Left renal pelvis (tissue), 4 donors: ENCODE measurements at places on chromosomes 7 and 10.
A peak's percentile ranks its signal among the peaks of the same experiment; 100 is the strongest.

DNA sequence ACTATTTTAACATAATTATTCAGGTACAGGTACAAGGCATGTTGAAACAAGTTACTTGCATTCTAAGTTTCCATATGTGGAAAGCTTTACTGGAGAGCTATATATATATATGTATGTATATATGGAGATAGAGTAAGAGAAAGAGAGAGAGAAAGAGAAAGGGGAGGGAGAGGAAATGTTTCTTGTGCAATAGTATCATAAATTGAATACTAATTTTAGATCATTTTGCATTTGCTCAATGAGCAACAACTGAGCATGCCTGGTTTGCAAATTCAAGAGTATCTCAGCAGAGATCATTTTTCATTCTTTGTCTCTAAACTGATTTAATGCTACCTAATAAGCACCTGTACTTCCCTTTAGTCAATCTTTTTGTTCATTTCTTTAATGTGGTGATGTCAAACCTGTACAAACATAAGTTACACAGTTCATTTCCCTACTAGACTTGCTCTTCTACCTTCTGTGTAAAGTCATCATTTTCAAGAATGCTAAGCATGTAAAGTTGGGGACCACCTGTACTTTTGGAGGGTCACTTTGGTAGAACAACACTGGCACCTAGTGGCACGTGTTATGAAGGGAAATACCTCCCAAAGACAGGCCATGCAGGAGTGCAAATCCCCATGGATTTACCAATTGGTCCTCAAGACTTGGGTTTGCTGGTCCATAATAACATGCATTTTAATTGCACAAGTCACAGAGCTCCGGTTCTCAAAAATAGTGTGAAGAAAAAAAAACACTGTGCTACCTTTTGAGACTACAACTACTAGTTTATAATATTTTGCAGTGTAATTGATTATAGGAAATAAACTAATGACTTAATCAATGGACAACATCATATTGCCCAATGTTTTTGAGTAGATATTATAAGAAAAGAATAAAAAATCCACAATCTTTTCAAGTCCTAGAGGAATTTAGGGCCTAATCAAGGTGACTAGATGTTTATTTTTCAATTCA is 431.2 kb upstream of the IGFBP3 start:
- peak; percentile 45 for DNase-seq

DNA sequence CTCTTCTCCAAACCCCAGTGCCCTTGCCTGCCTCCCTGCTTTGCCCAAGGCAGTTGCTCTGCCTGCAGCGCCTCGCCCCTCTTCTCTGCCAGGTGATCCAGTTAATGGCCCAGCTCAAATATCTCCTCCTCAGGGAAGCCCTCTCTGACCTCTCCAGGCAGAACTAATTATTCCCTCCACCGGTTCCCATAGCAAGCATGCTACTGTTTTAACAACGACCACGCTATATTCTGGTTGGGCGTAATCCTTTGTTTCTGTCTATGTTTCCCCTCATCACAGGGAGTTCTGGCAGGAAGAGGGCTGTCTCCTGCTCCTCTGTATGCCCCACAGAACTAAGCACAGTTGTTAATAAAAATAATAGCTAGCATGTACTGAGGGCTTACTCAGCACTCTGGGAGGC is 36.8 kb upstream of the R3HCC1L start:
- DNase-seq = peak; percentile 29

- no peak for DNase-seq
Observed at GRCh38 chr10:67807855-67808456, 30.0 kb downstream of the DNAJC12 start.

DNA sequence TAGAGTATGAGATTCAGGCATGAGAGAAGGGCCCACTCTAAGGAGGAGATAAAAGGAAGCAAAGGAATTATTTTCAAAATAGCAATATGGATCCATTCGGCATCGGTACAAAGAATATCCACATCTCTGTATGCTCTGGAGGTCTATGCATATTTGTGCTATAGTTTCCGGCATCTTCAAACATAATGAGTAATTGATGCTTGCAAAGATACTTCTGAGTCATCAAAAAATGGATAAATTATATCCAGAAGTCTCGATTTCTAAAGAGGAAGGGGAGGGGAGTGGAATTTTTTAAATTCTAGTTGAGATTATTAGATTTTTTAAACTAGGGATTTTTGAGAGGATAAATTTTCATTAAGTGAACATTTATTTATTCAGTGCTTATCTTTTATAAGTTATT is 72.9 kb upstream of the KIAA1217 start:
- no peak for DNase-seq

- DNase-seq = peak; percentile 64
Observed at GRCh38 chr7:95509199-95509598, 23.5 kb downstream of the ASB4 start.

GRCh38 chr7:106225856-106226255 is 58.9 kb downstream of the NAMPT start:
- DNase-seq = no peak

GRCh38 chr7:50657912-50658311 is 92.7 kb upstream of the DDC start:
- no peak for DNase-seq

- no peak for DNase-seq
Observed at GRCh38 chr10:117457071-117457810, 82.0 kb upstream of the PDZD8 start.

DNA sequence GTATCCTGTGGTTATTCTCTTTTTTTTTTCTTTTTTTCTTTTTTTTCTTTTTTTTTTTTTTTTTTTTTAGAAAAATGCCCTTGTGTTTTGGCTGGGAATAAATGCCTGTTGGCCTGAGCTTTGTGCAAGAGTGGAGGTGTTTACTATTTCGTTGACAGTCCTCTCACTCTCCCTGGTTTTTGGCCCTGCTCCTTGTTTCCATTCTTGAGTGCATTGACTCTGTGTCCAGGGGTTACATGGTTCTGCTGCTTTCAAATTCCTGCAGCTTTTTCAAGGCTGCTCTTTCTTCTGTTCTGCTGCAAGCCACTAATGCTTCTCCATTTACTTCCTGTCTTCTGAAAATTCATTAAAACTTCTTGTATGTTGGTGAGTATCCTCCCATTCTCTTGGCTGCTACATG is 59.7 kb upstream of the TBX20 start:
- DNase-seq = no peak

DNA sequence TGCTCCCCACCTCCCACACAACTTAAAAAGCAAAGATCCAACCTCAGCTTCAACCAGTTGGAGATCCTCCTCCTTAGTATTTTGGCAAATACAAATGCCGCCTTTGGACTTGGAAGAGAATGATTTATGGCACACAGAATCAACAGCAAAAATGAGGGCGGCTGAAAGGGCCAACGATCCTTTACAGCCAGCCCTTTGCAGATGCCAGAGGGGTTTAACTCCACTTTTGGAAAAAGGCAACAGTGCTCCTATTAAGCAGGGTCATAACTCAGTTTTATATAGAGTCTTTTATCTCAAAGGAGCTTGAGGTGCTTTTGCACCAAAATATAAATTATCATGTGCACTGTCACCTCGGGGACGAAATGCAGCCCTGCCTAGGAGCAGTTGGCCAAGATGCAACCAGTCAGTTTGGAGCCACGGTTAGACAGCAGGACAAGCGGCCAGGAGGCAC is 56.7 kb upstream of the JCAD start:
- DNase-seq = no peak

GRCh38 chr10:2900530-2900929 is 166.8 kb upstream of the PFKP start:
- no peak for DNase-seq

DNA sequence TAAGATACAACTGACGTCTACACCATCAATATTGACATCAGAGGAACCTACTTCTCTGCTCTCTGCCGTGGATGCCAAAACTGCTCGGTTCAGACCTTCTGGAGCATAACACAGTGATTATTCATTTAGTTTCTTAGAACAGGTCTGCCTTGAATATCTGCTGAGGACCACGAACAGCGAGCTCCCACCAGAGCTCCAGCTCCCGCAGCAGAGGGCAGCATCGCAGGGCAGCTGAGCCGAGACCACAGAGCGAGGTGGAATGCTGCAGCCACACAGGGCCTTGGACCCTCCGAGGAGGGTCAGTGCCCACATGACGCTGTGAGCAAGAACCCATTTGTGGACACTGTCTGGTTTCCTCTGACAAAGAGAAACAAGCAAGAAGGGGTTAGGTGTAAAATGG is 6.8 kb downstream of the VIPR2 start:
- DNase-seq = no peak

DNA sequence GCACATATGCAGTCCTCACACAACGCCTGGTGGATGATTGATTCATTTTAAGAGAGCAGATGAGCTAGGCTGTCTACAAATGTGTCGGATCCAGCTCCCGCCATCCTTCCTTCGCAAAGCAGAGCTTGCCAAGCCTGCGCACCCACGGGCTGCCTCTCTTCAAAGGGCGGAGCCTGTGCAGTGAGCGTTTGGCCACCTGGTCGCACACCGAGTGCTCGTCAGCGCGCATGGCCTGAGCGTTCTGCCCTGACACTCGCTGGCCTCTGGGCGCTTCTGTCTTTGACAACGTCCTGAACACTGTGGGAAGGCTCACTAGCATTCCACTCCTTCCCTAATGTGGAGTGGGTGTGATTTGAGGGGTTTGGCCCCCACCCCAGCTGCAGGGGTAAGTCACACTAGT is 47.1 kb upstream of the TMEM72 start:
- no peak for DNase-seq

DNA sequence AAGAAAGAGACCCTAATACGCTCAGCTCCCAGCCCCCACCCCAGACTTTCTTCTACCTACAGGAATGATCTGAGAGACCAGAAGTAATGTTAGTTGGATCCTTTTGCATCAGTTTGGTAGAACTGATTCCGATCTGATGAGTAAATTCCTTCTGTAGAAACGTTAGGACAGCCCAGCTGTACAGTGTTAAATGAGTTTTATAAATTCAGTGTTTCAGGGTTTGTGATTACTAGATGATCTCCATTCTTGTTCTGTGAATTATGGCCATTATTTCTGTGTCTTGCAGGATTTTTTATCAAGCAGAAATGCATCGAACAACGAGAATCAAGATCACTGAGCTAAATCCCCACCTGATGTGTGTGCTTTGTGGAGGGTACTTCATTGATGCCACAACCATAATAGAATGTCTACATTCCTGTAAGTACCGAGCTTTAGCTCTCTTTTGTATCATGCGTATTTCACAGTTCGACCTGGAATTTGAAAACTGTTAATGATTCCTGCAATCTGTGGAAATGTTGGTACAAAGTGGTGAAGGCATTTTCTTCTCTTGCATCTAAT is 5.3 kb downstream of the BMI1 start:
- DNase-seq = no peak

- DNase-seq = no peak
Observed at GRCh38 chr7:4645246-4645645, 36.8 kb upstream of the FOXK1 start.

DNA sequence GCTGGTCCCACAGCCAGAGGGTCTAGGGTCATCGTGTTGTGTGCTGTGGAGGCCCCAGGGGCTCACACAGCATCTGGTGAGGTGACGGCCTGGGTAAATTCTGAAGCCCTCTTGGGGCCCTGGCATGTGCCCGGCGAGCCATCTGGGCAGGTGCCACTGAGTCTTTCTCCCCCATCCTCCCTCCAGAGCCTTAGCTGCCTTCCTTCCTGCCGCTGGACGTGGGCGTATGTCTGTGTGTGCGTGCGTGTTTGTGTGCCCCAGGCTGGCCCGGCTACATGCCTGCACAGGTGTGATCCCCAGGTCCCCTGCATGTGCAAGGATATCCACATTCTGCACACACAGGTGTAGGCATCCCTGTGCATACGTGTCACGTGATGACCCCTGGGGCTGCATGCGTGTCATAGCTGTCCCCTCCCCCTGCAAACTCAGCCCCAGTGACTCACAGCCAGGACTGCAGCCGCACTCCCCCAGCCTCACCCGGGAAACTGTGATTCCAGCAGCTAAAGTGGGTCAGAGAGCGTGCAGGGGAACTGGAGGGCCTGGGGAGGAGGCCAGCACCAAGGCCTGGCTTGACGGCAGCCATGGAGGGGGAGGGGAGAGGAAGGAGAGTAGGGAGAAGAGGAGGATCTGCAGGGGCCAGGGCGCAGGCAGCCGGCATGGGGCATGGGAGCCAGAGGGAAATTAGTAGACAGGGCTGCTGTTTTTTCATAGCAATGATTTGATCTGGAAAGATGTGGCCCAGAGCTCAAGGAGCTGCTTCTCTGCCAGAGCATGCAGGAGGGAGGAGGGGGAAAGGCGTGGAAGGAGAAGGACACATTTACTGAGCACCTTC is 46.4 kb downstream of the ELFN1 start:
- no peak for DNase-seq

DNA sequence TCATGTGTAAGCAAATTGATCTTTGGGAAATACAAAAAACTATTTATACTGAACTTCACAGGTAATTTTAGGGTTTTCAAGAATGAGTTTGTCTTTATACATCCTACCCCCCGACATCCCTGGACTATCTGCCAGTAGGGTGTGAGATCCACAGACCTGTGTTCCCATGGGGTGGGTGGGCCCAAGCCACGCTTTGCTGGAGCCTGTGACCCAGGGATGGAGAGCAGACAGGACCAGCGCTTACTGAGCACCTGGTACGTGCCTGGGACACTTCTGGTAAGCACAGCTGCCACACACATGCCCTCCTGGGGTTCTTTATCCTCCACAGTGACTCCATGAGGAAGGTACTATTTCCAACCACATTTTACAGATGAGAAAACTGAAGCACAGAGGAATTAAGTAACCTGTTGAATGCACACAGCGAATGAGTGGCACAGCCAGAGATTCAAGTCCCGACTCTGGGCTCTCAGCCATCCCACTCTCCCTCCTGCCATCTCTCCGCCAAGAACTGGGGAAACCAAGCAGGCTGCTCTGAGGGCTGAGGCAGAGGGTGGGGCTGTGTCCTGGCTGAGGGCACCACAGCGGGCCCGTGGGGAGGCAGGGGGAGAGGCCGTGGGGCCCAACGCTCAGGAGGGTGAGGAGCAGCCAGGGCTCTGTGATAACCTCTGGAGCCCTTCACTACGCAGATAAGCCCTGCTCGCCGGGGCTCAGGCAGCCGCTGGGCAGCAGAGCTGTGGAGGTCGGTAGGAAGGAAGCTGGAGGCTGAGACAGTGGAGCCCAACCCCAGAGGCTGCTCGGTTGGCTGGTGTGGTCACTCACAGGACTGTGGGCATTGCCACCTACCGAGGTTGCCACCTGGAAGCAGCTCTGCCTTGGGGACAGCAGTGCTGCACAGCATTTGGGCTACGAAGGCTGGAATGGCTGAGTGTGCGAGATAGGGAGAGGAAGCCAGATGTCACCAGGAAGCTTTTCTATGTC is 124.2 kb downstream of the ARHGAP22 start:
- no peak for DNase-seq

- no peak for DNase-seq
Observed at GRCh38 chr10:31619531-31620061, 300.6 kb downstream of the ZEB1 start.

DNA sequence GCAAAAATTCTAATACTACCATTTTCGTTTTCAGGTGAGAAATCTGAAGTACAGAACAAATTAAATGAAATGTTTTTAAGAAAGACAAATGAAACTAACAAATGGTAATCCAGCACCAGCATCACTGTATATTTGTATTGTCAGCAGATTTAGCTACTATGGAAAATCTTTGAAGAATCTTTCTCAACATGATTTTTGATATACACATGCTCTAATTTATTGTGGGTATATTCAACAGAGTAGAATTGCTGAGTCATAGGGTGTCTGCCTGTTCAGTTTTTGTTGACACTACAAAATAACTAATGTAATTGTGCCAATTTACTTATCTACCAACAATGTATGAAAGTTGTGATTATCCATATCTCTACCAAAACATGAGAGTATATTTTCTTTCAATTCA is 437.6 kb downstream of the PCDH15 start:
- no peak for DNase-seq
